ENCODE measurements at places on chromosomes 2 and 18.

- H3K4me1 ChIP-seq, result peaks cover 13% of the 10 kb centered on the region
- no peaks in the 10 kb centered on the region for H3K27me3 ChIP-seq
- no peak overlapping the region for H3K27ac ChIP-seq
- H3K4me3 ChIP-seq, result no peak overlapping the region
These were observed 85.4 kb upstream of the EML6 start for GRCh38 chr2:54638103-54638502.

DNA sequence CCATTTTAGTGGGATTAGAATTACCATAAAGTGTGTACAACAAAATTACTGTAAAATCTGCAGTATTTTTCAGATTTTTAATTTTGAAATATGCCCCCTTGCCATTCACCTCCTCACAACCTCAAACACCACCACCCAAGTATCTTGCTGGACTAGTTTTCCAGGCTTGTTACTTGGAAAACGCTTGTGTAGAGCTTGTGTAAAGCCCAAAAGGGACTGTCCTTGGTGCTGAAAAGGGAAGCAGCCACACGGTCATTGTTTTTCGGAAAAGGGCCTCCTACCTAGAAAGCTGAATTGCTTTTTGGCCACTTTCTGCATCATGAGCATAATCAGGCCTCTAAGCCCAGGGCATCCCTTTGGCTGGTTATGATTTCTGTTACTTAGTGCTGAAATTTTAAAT is 563.4 kb downstream of the LRRTM4 start:
- H3K27me3 ChIP-seq, result no peaks in the 10 kb centered on the region
- no peaks in the 10 kb centered on the region for H3K36me3 ChIP-seq

DNA sequence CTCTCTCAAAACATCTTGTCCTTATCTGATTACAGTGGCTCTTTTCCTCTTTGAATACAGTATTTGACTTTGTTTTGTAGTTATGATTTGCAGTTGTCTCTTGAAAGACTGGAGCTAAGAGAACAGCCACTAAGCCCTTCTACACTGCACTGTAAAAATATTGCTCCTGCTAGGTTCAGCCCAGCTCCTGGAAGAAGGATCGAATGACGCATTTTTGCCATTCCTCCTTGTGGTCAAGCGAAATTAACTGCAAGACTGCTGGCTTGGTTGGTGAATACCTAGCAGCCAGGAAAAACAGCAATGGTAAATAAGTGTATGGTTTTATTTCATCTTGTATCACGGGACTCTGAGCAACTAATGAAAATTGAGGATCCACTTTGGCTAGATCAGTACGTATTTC is 407.8 kb upstream of the CDH2 start:
- no peaks in the 10 kb centered on the region for H3K4me1 ChIP-seq
- H3K4me3 ChIP-seq, result no peak overlapping the region
- no peaks in the 10 kb centered on the region for H3K36me3 ChIP-seq
- H3K27ac ChIP-seq, result no peak overlapping the region
- H3K27me3 ChIP-seq, result no peaks in the 10 kb centered on the region

DNA sequence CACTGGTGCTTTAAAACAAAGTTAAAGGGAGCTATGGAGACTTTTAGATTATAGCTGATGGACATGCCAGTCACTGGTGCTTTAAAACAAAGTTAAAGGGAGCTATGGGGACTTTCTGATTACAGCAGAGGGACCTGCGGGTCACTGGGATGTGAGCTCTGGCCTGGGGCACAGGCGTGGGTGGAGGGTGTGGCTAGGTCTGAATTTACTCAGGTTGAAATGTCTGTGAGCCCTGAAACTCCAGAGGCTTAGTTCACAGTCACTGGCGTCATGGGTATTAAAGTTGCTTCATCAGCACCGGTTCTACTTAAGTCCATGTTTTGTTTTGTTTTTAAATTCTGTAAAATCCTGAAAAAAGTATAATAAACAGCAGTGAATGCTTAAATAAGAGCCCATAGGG is 49.0 kb upstream of the TMEM18 start:
- DNase-seq, result no peak
- no peak overlapping the region for H3K27ac ChIP-seq
- H3K4me3 ChIP-seq, result no peak overlapping the region
- no peaks in the 10 kb centered on the region for H3K36me3 ChIP-seq
- no peaks in the 10 kb centered on the region for H3K27me3 ChIP-seq
- no peaks in the 10 kb centered on the region for H3K4me1 ChIP-seq

DNA sequence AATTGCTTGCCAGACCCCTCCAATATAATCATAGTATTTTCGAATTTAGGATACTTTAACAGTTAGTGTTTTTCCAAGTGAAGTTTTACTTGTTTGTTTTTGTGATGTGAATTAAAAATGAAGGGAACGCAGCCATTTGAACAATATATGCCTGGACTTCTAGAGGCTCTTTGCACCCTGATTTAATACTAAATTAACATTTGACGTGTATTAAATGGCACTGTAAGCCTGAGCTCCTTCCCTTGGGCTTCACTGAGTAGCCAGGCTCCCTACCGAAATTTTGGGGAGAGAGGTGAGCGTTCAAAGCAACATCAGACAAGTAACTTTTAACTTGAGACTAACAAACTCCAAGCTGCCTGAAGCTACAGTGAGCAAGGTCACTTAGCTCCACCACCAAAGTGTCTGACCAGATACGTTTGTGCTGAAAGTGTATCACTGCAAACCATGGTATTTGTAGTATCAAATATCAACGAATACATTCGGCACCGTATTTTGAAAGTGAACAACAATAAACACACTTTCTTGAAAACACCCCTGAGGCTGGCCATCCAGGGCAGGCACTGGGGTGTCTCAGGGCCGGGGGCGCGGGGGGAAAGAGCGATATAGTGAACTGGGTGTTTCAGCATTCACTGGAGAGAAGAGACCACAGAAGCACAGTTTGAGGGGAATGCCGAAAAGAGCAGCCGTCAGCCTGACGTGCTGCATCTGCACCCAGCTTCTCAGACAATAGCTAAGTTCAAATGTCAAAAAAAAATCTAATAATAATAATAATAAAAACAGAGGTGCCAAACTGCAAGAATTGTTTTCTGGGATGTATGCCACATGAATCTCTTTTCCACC is 7.7 kb upstream of the POU3F3 start:
- H3K27ac ChIP-seq, result no peak overlapping the region
- DNase-seq, result no peak
- H3K4me3 ChIP-seq, result no peak overlapping the region

DNA sequence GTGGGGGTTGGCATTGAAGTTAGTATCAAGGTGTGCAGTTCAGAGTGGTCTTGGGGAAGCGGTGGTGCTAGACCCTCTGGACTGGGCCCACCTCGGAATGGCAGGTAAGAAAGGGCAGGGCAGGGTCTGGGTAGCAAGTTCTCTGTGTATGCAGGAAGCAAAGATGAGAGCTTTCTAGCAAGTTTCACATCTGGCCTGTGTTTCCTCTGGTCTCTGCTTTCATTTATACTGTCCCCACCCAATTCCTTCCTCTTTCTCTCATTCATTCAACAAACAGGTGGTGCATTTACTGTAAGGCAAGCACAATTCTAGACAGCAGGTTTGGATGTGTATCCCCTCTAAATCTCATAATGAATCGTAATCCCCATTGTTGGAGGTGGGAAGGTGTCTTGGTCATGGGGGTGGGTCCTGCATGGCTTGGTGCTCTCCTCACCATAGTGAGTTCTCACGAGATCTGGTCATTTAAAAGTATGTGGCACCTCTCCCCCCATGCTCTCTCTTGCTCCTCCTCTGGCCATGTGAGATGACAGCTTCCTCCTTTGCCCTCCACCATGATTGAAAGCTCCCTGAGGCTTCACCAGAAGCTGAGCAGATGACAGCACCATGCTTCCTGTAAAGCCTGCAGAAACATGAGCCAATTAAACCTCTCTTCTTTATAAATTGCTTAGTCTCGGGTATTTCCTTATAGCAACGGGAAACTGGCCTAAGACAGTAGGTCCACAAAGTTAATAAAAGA is 51.8 kb downstream of the PKDCC start:
- H3K4me1 ChIP-seq, result peaks cover 84% of the 10 kb centered on the region
- H3K27ac ChIP-seq, result peak overlapping the region; percentile 76

- H3K27me3 ChIP-seq, result peaks cover 6% of the 10 kb centered on the region
- no peaks in the 10 kb centered on the region for H3K36me3 ChIP-seq
- no peak overlapping the region for H3K27ac ChIP-seq
- no peak overlapping the region for H3K4me3 ChIP-seq
These were observed 97.9 kb upstream of the DLX2 start for GRCh38 chr2:172200495-172201085.

- H3K27me3 ChIP-seq, result no peaks in the 10 kb centered on the region
- DNase-seq, result no peak
- no peak overlapping the region for H3K27ac ChIP-seq
- H3K36me3 ChIP-seq, result no peaks in the 10 kb centered on the region
- H3K4me3 ChIP-seq, result no peak overlapping the region
These were observed 83.2 kb downstream of the TANC1 start for GRCh38 chr2:159051661-159052060.

- no peak overlapping the region for H3K27ac ChIP-seq
- H3K4me1 ChIP-seq, result no peaks in the 10 kb centered on the region
- H3K4me3 ChIP-seq, result no peak overlapping the region
- no peak for DNase-seq
- no peaks in the 10 kb centered on the region for H3K36me3 ChIP-seq
These were observed 93.1 kb downstream of the MDH1 start for GRCh38 chr2:63681896-63682295.

GRCh38 chr2:189802396-189802912 is 18.2 kb downstream of the PMS1 start:
- no peak overlapping the region for H3K4me3 ChIP-seq
- no peaks in the 10 kb centered on the region for H3K4me1 ChIP-seq
- H3K36me3 ChIP-seq, result peaks cover 3% of the 10 kb centered on the region
- H3K27me3 ChIP-seq, result no peaks in the 10 kb centered on the region
- DNase-seq, result no peak
- no peak overlapping the region for H3K27ac ChIP-seq

DNA sequence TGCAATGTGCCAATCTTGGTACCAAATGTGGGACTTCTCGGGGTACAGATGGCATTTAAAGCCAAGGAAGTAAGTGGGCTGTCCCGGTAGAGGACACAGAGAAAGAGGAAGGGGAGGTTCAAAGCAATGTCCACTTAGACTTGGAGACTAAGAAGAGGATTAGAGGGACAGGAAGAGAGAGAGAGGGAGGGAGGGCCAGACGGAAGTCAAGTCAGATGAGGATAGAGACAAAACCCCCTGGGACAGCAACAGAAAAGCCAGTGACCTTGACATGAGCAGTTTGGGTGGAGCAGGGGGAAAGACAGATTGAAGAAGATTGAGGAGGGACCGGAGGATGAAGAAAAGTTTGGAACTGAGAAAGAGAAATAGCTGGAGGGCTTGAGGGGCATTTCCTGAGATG is 164.5 kb downstream of the NCK2 start:
- no peak for DNase-seq
- H3K27me3 ChIP-seq, result no peaks in the 10 kb centered on the region
- H3K4me1 ChIP-seq, result peaks cover 3% of the 10 kb centered on the region
- no peak overlapping the region for H3K27ac ChIP-seq
- H3K36me3 ChIP-seq, result no peaks in the 10 kb centered on the region

- no peak overlapping the region for H3K27ac ChIP-seq
- no peak for DNase-seq
- no peak overlapping the region for H3K4me3 ChIP-seq
- no peaks in the 10 kb centered on the region for H3K27me3 ChIP-seq
- no peaks in the 10 kb centered on the region for H3K4me1 ChIP-seq
- no peaks in the 10 kb centered on the region for H3K36me3 ChIP-seq
These were observed 1085.4 kb upstream of the NRXN1 start for GRCh38 chr2:52117299-52117698.

GRCh38 chr18:8397034-8397433 is 212.2 kb upstream of the RAB12 start:
- no peak for DNase-seq
- H3K4me1 ChIP-seq, result no peaks in the 10 kb centered on the region
- H3K4me3 ChIP-seq, result no peak overlapping the region
- no peak overlapping the region for H3K27ac ChIP-seq

DNA sequence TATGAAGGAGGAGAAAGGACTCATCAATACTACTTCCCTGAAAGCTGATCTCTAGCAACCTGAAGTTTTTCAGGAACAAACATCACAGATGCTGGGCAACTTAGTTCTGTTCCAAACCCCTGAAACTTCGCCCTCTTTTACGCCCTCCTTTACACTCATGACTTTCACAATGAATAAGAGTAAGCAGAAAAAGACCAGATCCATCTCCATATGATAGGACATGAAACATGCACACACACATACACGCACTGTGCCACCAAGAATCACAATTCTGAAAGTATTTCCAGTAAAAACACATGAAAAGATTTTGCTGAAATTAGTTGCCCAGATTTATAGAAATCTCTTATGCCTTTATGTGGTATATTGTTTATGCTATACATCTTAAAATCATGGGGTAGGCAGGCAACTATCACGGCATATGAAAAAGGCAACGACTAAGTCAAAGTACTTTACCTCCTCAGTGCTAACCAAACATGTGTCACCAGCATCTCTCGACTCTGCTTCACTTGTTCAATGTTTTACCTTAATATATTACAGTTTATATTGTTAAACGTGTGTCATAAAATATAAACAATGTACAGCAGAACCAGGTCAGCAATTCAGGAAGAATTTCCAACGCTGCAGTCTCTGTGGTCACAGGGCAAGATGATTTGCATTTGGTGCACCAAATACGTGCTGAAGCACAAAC is 47.8 kb downstream of the NHEJ1 start:
- no peaks in the 10 kb centered on the region for H3K27me3 ChIP-seq
- no peak for DNase-seq
- H3K27ac ChIP-seq, result no peak overlapping the region
- H3K36me3 ChIP-seq, result peaks cover 11% of the 10 kb centered on the region
- H3K4me3 ChIP-seq, result no peak overlapping the region

- H3K36me3 ChIP-seq, result no peaks in the 10 kb centered on the region
- peaks cover 6% of the 10 kb centered on the region for H3K4me1 ChIP-seq
- no peak overlapping the region for H3K27ac ChIP-seq
- no peak overlapping the region for H3K4me3 ChIP-seq
- peaks cover 2% of the 10 kb centered on the region for H3K27me3 ChIP-seq
- no peak for DNase-seq
These were observed 7.4 kb downstream of the DYSF start for GRCh38 chr2:71460595-71461303.

DNA sequence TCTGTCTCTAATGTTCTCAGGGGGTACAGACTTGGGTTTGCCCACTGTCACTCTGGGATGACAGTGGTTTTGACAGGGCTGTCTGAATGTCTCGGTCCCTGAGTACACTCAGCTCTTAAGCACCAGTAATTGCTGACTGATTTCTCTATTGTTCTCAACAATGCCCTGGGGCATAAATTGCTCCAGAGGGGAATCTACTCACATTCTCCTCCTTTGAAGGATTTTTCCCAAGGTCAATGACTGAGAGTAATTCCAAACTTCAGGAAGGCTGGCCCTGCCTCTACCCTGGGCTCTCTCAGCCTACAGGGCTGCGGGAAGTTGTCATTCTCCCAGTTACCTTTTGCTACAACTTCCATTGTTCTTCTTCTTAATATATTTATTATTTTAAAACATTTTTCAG is 36.5 kb downstream of the MC2R start:
- no peaks in the 10 kb centered on the region for H3K36me3 ChIP-seq
- H3K27me3 ChIP-seq, result no peaks in the 10 kb centered on the region
- H3K27ac ChIP-seq, result no peak overlapping the region
- no peaks in the 10 kb centered on the region for H3K4me1 ChIP-seq
- H3K4me3 ChIP-seq, result no peak overlapping the region
- DNase-seq, result no peak

GRCh38 chr2:227817850-227818674 is 4.4 kb downstream of the CCL20 start:
- peaks cover 6% of the 10 kb centered on the region for H3K4me1 ChIP-seq
- H3K27me3 ChIP-seq, result peaks cover 5% of the 10 kb centered on the region
- peak; percentile 38 for DNase-seq
- no peak overlapping the region for H3K4me3 ChIP-seq

- H3K27me3 ChIP-seq, result no peaks in the 10 kb centered on the region
- H3K27ac ChIP-seq, result no peak overlapping the region
- H3K36me3 ChIP-seq, result no peaks in the 10 kb centered on the region
- DNase-seq, result no peak
These were observed 410.9 kb upstream of the TCF4 start for GRCh38 chr18:55998801-55999385.

Data from T-cell (primary cell).